Stimulated activated CD4-positive, alpha-beta T cell treated with anti-CD3 and anti-CD28 coated beads, Interleukin-1b, Interleukin-23, amount 100 ng/mL, for 1 hour (primary cell): ENCODE measurements at places on chromosomes 7 and 10.

GRCh38 chr7:137674551-137675409 lies 172.0 kb downstream of the DGKI start:
- DNase-seq = no peak

- DNase-seq = no peak
Measured at GRCh38 chr10:69246036-69246435, 25.9 kb downstream of the HKDC1 start.

GRCh38 chr10:88960802-88961201 lies 8.2 kb upstream of the ACTA2 start:
- no peak for DNase-seq

GRCh38 chr7:105002-105401 lies 87.4 kb upstream of the FAM20C start:
- no peak for DNase-seq

DNA sequence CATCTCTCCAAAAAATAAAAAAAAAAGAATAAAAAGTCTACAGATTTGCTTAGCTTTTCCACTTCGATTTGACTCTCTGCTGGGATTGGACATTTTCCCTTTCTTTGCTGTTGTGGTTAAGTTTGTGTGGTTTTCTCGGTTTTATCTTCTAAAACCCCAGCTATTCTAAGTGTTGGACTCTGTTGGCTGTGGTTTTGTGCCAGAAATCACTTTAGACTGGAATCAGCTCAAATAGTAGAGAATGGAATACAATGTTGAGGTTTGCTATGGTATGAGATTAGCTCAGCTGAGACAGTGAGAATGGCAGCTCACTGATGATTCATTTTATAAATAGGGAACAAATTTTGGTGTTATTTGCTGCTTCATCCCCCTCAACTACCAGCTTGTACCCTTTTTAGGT lies 116.0 kb downstream of the BUB3 start:
- no peak for DNase-seq

DNA sequence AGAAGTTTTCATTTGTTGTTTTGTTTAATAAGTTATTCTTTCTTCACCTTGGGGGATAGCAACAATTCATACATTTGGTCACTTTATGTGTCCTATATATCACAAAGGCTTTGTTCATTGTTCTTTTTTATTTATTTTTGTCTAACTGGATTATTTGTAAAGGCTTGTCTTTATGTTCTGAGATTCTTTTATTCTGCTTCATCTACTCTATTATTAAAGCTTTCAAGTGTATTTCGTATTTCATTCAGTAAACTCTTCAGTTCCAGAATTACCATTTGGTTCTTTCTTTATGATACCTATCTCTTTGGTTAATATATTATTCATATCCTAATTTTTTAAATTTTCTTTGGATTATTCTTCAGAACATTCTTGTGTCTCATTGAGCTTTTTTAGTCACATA lies 942.9 kb downstream of the ANKRD7 start:
- no peak for DNase-seq

DNA sequence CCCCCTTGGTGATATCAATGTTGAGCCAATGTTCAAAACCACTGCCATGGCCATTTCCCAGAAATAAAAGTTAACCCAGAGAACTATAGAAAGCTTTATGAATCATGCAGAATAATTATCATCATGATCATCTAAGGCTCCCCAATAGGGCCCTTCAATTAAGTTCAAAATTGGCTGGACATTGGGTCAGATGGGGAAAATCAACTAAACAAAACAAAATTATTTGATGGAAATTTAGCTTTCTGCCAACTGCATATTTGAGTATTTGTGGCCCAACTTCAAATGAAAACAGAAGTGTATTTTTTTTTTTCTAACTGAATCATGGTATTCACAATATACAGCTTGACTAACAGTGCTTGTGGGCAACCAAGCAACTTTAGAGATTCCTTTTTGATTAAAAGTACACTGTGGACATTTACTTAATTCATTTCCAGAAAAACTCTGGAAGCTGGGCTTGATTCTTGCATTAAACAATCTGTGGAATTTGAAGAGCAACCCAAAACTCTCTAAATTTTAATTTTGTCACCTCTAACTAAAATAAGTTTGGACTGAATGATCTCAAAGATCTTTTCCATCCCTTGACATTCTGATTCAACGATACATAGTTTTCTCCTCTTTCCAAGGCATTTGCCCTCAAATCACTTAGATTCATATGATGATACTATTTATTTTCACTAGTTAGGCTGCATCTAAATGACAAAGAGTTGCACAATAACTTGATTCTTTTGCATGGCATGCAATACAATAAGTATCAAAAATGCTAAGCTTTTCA lies 203.2 kb downstream of the AHR start:
- no peak for DNase-seq

DNA sequence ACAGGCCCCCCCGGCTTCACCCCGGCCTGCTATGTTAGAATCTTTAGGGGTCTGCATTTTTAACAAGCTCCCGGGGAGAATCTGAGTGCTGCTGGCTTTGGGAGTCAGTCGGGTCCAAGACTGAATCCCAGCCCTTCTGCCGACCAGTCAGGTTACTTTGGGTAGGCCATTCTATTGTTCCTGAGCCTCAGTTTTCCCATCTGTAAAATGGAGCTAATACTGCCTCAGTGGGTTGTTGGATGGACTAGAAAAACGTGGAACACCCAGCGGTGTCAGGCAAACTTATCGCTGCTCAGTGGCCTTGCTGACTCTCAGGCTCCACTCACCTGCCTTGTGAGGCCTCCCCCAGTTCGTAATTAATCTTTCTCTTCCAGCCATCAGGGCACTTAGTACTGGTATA lies 11.7 kb downstream of the TBATA start:
- DNase-seq = no peak

DNA sequence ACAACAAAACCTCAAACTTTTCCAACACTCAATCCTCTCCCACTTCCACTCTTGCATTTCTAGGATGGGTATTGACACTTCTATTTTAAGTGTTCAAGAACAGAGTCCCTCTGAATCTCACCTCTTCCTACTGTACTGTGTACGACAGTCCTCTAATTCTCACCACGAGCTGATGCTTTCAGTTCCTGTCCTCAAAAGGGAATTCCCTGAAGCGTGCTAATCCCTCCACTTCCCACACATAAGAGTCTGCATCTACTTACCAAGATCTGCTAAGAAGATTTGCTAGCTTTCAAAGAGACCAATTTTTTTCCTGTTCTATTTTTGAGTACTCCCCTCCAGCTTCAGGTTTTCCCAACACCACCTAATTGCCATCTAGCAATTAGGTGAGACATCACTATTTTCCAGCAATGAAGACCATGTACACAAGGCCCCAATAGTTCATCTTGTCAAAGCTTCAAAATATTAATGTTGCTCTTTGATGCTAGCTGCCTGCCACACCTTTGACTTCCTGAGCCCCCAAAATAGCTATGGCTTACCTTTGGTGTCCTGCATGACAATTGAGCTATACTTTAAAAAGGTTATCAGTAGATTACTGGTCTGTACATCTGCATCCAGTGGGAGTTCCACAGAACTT lies 54.4 kb downstream of the ARMH3 start:
- DNase-seq = no peak

GRCh38 chr7:159122276-159122675 lies 22.4 kb downstream of the VIPR2 start:
- DNase-seq = no peak

DNA sequence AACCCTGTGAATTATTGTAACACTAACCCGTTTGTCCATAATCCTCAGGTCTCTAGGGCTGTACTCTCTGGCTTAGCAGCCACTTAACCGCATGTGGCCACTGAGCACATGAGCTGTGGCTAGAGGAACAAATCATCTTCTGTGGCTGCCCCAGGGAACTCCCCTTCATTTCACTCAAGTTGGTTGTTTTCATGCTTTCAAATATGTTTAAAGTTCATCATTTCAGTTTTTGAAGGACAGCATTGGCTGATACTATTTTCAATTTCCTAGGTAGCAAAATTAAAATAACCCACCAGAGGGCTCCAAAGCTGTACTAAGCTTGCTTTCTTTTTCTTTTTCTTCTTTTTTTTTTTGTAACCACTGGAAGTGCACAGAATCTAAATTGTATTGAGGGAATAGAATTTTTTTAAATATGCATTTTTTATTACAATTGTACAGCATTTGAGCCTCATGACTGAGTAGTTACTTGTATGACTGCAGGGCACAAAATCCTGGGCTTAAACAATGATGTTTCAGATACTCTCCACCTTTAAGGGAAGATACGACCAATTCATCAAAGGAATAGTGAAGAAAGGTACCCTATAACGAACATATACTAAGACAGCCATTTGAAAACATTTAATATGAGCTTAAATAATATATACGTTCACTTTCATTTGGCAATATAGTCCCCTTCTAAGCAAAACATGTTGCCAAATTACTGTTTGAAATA lies 38.6 kb downstream of the MRC1 start:
- DNase-seq = no peak

GRCh38 chr10:119667562-119668328 lies 16.6 kb downstream of the BAG3 start:
- no peak for DNase-seq

- no peak for DNase-seq
Measured at GRCh38 chr10:63614371-63614891, 93.2 kb downstream of the REEP3 start.

DNA sequence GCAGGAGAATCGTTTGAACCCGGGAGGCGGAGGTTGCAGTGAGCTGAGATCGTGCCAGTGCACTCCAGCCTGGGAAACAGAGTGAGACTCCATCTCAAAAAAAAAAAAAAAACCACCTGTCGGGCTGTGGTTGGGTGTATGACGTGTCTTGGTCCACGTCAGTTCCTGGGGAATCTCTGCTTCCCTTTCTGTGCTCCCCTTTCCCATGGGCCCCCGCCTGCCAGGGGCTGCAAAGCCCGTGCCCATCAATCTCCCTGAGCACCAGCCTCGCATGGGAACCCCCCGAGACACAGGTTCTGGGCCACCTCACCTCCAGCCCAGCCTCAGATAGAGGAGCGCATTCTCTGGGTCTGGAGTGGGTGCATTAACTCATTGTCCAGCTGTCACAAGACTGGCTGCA lies 2.3 kb upstream of the SH2B2 start:
- no peak for DNase-seq

DNA sequence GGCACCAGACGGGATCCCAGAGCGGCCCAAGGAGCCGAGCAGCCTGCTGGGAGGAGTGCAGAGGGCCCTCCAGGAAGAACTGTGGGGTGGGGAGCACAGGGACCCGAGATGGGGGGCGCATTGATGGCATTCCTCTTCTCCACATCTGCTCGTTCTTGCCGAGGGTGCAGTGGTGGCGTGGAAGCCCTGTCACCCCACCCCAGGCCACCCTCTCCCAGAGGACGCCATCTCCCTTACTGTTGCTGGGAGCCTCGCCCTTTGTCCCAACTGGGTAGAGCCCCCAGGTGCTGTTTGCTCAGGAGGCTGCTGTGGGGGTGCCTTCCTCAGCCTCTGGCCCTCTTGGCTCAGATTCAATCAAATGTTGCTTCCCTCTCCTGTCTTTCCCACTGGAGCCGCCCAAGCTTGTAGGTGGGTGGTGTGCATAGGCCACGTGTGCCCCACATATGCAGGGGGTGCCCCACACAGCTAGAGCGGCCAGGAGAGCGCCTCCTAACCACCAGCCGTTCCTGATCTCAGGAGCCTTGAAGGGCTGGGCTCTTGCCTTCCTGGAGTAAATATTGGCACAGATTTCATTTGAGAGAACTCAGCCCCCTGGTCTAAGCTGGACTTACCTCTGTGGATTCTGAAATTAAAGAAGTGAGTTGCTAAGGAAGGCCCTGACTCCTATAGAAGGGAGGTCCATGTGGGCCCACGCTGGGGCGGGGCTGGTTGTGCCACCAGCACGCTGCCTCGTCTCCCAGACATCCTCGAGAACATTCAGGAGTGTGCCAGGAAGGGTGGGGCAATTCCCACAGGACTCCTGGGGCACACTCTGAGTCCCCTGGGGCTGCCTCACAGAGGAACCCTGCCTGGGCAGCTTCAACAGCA lies 39.2 kb downstream of the ZNF467 start:
- no peak for DNase-seq

GRCh38 chr10:82452046-82452445 lies 577.1 kb downstream of the NRG3 start:
- DNase-seq = no peak
